Nephron progenitor cell (in vitro differentiated cells): ENCODE measurements at places on chromosomes 3 and 15.

DNA sequence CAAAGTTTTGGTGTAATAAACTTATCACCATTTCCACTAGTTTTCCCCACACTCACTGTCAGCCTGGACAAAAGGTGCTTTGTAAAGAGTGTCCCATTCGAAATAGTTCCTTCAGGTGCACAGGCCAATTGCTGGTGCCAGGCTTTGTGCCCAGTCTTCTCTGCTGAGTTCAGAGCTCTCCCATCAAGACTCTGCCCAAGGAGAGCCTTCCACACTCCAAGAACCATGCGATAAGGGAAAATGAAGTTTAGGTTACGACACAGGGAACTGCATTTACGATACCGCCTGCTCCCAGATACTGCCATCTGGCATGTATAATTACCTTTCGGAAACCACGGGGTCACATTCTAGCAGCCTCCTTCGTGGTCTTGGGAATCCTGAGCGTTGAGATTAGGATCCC lies 379.6 kb downstream of the MECOM start:
- DNase-seq = no peak

- peak; percentile 12 for DNase-seq
These were observed 12.8 kb upstream of the MTMR10 start for GRCh38 chr15:31004220-31004733.

- no peak for DNase-seq
These were observed 15.7 kb upstream of the DPPA4 start for GRCh38 chr3:109353057-109353456.

DNA sequence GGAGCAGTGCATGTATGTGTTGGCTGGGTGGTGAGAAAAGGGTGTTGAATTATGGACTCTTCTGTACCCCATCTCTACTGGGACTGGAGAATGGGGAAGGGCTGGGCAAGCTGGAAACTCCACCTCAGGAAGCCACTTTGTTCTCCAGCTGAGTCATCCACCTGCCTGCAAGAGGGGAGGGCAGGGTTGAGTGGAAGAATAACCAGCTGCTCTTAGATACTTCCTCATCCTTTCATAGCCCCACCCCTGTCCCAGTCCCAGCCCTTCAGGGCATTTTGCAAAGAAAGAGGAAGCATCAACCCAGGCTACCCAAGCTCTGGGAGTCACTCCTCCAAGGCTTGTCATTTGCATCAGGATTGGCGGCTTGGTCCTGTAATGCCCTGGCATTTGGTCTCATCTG lies 33.1 kb downstream of the RAB11A start:
- DNase-seq = no peak

- no peak for DNase-seq
These were observed 11.5 kb downstream of the CPNE9 start for GRCh38 chr3:9715136-9715535.

DNA sequence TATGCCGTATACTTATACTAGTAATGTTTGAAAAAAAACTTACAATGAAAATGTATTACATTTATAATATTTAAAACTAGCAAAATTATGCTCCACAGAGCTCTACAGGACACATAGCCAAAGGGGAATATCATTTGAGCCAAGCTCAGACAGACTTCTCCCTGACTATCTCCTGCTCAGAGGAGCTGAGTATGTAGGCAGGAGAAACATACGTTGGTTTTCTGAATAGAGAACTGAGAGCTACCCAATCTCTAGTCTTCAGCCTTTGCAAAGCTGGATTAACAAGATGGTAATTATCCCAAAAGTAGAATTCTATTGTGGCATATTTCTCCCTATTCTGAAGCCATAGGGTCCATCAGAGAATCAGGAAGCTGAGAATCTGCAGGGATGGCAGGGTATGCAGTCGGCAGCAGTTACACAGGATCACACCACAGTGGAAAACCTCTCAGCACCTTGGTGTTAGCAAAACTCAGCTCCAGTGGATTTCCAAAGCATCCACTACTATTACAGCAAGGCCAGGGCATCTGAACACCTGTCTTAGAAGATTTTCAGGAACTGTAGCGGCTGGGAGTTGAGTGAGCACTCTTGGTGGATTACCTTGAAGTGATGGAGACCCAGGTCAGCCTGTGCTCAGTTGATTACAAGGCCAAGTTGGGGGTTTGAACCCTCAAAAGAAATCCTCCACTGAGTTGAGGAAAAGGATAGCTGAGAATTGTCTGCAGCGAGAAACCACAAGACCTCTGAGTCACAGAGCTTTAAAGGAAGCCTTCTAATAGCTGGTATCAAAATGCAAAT lies 30.1 kb downstream of the GPR15 start:
- DNase-seq = no peak

- no peak for DNase-seq
These were observed 76.3 kb downstream of the XXYLT1 start for GRCh38 chr3:195194559-195195206.

DNA sequence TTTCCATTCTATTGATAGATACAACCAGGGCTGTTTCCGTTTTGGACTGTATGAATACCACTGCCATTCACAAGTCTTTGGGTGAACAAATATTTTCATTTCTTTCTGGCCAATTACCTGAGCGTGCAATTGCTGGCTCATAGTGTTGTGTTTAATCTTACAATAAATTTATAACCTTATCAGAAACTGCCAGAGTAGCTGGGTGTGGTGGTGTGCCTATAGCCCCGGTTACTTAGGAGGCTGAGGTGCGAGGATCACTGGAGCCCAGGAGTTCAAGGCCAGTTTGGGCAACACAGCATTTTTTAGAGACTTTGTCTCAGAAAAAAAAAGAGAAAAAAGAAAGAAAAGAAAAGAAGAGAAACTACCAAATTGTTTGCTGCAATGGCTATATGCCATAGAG lies 5.4 kb upstream of the SLC6A6 start:
- no peak for DNase-seq

DNA sequence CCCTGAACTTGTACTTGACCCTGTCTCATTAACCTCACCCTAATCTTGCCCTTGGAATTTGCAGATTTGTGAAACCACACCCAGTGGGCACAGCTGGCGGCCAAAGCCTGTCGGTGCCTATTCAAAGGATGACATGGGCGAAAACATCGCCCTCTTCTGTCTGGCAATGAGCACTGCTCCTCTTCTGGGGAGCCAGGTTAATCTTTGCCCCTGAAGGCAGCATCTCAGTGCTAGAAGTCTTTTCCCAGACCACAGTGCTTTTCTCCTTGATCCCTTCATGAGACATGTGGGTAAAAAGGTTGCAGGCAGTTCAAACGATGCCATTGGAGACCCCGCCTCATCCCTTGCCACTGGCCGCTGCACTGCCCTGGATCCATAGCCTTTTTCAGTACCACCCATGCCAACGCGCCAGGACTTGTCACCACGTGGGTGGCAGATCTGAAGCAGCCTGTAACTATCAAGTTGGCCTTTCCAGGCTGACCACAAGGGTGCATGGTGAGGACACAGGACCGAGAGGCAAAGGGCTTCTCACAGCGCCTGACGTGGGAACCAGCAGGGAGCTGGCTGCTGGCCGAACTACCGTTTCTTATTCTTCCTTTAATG lies 6.5 kb upstream of the DNASE1L3 start:
- DNase-seq = peak; percentile 56

DNA sequence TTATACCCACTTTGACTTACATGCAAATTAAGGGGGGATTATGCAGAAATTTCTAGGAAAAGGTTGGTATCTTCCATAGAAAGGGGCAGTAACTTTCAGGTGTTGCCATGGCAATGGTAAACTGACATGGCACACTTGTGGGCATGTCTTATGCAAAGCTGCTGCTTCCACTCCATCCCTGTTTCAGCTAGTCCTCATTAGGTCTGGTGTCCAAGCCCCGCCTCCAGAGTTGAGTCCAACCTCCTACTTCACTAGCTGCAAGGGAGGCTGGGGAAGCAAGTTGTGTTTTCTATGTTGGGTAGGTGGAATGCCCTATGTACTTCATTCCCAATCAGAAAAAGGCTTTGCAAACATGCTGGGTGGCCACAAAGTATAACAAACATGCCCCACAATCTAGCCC lies 14.7 kb upstream of the KLHL40 start:
- no peak for DNase-seq

DNA sequence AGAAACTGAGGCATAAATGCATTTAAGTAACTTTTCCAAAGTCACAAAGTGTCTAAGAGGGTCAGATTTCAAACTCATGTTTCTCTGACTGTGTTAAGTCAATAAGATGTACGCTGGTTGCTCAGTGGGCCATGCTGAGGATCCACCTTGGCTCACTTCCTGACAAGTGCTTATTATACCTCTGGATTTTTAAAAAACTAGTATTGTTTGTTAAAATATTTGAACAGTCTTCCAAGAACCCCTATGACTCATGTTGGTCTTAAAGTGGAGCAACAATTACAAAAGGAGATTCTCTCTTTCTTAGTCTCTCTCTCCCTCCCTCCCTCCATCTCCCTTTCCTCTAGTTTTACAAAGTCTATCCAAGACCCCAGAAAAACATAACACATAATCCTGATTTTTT lies 1050.2 kb downstream of the AGBL1 start:
- DNase-seq = no peak

DNA sequence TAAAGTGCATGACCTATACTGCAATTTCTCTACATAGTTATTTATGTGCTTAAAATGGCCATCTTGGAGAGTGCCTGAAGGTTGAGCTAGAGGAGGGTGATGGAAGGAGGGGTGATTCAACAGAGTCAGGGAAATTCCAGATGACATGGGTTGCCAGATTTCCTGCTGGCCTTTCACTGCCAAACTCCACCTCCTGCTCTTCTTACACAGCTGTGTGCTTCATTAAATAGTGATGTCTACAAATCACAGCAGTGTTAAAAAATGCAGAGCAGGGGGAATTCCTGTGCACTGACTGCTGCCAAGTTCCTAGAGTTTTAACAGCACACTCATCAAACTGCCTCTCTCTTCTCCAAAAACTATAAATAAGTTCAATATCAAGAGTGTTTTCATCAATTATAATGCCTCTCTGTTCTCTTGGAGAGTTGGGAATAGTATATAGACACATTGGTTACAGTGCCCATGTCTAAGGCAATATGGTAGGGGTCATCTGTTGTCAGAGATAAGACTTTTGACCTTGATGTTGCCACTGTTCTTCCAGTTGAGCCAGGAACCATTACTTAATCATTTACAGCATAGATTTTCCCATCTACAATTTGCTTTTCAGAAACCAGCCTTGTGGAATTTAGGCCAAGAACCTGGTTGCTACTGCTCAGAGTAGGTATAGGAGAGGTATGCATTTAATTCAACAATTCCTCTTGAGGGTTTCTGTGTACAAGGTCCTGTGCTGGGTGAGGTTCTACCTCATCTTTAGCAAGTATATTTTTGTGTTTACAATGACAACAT lies 79.6 kb downstream of the TP63 start:
- peak; percentile 6 for DNase-seq

GRCh38 chr15:57041416-57041815 lies 123.0 kb downstream of the TCF12 start:
- no peak for DNase-seq

GRCh38 chr3:38117163-38117716 lies 19.7 kb downstream of the ACAA1 start:
- no peak for DNase-seq

DNA sequence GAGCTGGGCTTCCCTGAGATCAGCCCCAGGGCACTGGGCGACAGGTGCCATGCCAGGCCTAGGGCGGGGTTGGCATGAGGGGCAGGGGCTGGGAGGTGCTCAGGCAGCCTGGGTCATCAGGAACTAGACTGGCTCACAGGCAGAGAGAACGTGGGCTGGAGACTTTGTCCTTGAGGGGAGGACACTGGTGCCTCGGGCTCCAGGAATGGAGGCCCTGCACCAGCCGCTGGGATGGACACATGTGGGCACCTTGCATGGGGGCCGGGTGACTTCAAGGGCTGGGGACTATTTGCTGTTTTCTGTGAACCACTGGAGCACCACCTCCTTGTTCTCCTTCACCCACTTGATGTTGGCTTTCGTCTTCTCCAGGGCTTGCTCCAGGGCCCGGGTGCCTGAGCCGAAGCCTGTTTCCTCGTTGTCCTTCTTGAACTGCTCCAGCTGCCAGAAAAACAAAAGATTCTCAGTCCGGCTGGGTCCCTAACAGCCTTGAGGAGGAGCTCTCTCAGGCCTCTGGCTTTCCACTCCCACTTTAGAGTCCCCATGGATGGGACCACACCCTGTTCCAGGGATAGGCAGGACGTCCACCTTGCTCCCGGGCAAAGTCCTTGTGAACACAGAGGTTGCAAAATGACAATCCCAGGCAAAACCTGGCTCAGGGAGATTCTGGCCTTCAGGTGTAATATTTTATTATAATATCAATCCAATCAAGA lies 9.1 kb downstream of the MESP2 start:
- DNase-seq = no peak

- DNase-seq = no peak
These were observed 5.7 kb downstream of the EIF4G1 start for GRCh38 chr3:184320104-184320445.

- no peak for DNase-seq
These were observed 53.6 kb downstream of the CFAP92 start for GRCh38 chr3:128940252-128940651.

DNA sequence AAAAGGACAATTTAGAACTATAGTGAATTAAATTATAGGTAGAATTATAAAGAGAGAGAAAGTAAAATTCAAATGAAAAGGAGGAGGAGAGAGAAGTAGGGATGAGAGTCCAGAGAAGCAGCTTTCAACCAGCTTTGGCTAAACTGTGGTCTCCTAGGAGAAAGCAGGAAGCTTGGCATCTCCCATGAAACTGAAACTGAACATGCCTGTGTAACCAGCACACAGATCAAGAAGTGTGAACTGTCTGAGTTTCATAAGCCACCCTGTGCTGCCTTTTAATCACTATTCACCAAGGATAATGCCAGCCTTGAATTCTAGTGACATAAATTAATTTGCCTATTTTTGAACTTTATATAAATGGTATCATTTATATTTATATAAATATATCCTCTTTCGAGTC lies 128.5 kb downstream of the MYRIP start:
- DNase-seq = no peak

- DNase-seq = no peak
These were observed 83.8 kb downstream of the SEMA5B start for GRCh38 chr3:122943828-122944190.

DNA sequence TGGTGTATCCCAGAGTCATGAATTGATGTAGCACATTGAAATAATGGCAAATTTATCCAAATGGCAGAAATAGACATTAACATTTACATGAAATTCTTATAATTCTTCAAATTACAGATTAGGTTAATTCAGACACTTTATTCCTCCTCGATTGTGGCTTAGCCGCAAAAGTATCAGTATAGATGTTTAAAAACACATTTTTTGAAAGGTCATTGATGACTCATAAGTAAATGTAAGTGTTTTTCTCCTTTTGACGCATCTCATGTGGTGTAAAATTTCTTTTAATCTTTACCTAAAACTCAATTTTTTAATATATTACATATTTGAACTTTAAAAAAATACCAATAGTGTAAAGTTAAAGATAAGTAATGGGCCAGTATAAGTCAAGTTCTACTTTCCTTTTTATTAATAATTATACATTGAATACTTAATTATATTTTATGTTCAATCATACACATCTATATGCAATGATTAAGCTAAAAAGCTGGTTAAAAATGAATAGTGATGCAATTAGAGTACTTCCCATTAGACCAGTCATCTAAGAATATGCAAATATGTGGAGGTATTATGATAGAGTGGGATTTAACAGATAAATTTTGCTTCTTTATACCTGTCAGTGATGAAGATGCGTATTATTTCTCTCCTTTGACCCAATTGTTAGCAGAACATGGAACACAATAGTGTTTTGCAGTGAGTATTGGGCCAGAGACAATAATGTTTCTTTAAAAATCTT lies 678.1 kb upstream of the DPPA4 start:
- DNase-seq = no peak

GRCh38 chr3:156211583-156211982 lies 91.2 kb downstream of the KCNAB1 start:
- DNase-seq = no peak
